Midbrain (tissue), 1 donor: ENCODE measurements at places on chromosomes 6 and 20.
A peak's percentile ranks its signal among the peaks of the same experiment; 100 is the strongest.

GRCh38 chr6:37994223-37994622 is 174.7 kb downstream of the ZFAND3 start:
- no peak for DNase-seq

DNA sequence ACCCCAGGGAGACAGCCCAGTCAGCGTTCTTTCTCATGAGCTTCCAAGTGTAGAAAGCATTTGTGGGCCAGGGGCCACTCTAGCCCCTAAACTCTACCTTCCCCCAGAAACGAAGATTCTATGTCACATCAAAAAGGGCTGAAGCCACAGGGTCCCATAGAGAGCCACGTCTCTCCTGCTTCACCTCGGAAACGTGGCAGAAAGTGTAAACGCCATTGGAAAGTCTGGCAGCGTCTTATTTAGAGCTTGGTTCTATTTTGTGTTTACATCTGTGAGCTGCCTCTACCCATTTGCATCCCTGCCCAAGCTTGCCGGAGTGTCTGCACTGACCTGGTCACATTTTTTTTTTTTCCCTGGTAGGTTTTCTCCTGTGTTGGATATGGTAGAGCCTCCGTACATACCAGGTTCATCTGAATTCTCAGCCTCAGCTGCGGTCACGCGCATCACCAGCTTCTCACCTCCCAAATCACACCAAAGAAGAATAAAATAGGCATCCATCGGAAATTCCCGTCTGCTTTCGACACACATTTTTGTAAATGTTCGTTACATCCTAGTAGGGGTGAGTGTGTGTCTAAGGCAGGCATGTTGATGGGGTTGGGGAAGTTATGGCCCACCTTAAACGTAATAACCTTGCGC is 62.6 kb downstream of the NPEPL1 start:
- DNase-seq, result no peak

DNA sequence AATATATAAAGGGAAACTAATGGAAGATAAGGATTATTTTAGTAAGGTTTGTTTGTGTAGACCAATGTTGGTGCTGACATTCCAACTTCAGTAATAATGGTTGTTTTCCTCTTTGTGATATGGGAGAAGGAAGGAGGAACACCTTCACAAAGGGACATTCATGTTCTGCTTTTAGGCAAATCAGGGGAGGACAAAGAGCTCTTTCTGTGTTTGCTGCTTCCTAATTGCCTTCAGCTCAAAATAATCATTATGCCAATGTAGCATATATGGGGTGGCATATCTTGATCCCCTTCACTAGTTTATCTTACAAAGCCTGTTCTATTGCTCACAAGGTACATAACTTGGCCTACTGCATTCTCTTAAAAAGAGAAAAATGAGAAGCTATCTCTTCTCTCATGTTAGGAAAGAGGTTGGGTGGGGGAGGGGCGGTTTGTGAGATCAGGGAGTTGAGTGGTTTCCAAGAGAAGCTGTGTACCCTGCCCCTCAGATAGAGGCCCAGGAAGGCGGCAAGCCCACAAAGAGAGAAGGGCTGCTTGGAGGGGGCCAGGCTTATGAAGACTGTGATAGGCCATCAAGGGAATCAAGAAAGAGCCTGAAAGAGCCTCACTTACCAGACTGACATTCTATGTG is 4.7 kb upstream of the ADGRG6 start:
- DNase-seq, result no peak

DNA sequence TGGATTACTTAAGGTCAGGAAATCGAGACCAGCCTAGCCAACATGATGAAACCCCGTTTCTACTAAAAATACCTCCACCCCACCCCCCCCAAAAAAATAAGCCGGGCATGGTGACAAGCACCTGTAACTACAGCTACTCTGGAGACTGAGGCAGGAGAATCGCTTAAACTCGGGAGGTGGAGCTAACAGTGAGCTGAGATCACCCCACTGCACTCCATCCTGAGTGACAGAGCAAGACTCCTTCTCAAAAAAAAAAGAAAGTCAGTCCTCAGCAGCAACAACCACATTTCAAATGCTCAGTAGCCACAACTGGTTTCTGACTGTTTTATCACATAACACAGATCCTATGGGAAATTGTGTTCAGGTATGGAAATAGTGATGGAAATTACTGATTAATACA is 135.3 kb downstream of the HFE start:
- no peak for DNase-seq

- no peak for DNase-seq
These were observed 228.0 kb upstream of the TAB2 start for GRCh38 chr6:149089510-149089909.

DNA sequence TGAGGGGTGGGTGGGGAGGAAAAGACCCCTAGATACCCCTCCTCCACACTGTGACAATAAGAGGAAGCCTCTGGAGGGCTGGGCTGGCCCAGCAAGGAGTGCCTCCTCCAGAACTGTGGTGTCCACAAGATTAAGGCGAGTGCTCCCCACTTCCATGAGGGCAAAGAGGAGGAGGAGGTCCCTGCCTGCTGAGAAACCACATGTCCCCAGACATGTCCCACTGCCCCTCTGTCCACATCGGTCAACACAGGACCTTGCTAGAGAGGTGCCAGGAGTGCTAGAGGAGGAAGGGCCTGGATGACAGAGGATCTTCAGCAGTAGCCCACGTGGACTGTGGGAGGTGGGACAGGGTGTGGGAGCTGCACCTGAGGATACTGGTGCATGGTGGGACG is 3.1 kb downstream of the RAET1G start:
- DNase-seq, result no peak

DNA sequence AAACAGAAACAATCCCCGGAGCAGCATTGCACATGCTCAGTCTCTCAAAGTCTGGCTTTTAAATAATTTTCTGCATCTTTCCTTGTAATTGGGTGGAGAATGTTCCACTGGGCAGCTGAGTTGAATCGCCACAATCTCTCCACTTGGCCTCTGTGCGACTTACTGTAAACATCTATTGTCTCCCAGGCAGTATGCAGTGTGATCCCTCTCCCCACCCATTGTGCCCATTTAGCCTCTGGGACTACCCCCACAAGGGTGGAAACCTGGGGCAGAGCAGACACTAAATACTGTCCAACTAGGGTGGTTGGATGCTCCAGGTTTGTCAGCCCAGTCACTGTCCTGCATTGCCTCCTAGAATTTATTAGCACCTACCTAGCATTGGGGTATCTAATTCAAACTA is 96.2 kb downstream of the JARID2 start:
- no peak for DNase-seq

DNA sequence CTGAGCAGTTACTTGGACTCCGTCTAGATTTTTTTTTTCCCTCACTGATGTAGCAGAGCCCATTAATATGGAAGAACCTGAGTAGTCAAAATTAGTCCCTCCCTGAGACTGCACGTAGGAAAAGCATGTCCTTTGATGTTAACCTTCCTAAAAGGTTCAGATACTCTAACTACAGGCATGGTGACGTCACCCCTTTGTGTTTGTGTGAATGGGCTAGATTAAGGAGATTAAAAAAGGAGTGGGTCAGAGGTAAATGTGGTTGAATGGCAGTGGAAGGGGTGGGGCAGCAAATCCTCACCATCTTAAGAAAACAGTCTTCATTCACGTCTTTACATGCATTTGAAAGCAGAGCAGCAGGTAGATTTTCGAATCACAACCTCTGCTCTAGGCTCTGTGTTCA is 521.1 kb downstream of the TFAP2B start:
- DNase-seq, result no peak

DNA sequence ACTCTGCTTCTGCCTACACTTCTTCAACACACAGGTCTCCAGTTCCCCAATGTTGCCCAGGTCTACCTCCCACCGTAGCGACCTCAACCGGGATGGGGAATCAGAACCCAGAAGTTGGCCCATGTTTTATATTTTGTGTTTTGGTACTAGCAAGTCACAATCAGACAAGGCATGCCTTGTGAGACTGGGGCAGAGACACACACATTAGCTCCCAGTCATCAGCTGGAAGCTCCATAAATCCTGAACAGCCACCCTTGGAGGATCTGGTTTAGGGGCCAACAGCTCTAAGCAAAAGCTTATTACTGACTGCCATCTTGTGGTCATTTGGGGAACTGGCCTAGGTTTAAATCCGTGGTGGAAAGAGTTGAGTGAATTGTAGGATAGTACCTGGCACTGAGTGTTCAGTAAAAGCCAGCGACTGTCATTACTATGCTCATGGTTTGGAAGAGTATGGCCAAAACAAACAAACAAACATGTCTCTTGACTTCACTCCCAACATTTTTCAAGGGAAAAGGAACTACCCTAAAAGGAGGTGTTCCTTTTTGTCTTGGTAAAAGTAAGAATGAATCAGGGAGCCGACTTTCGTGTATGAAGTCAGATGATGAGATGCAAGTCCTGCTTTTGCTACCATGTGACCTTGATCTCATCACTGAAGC is 40.5 kb downstream of the PIM1 start:
- peak; percentile 88 for DNase-seq

GRCh38 chr20:2822073-2822472 is 5.9 kb downstream of the TMEM239 start:
- no peak for DNase-seq

GRCh38 chr20:34365765-34366213 is 2.7 kb downstream of the ITCH start:
- DNase-seq, result no peak

GRCh38 chr20:63452341-63452740 is 20.1 kb downstream of the KCNQ2 start:
- no peak for DNase-seq

GRCh38 chr6:70079241-70079640 is 212.9 kb downstream of the COL19A1 start:
- DNase-seq, result no peak

DNA sequence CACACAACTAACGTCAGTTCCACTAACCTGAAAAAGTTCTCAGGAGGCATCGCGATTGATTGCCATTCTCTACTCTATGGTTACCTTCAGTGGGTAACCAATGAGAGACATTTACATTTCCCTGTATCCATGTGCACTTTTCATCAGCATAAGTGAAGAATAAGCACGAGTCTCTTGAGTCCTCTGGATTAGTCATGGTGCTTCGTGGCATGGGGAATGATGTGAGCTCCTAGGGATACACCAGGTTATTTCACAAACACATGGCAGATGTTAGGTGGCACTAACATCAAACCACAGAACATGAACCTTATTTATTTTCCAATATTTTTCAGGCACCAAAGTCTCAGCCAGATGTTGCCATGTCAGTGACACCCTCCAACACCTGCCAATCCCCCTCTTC is 64.0 kb downstream of the FYN start:
- no peak for DNase-seq

DNA sequence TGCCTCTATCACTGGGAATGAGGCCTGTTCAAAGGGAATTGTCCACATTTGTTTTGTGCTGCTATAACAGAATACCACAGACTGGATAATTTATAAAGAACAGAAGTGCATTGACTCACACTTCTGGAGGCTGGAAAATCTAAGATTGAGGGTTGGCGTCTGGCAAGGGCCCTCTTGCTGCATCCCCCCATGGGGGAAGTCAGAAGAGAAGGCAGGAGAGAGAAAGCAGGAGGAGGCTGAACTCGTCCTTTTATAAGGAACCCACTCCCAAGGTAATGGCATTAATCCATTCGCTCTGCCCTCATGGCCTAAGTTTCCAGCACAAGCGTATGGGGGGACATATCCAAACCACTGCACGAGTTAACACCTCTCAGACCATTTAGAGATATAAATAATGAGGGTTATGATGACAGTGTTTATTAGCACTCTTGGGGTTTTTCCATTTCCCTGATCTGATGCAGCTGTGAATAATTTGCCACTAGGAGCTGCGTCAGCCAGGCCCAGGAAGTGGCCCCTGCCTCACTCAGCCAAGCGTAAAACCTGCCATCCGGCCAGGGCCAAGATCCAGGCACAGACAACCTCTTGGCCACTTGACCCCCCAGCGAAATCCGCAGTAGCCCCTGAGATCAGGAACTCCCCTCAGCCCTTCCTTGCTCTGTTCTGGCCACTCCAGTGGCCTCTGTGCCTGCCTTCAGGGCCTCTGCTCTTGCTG is 14.2 kb upstream of the SLCO4A1 start:
- no peak for DNase-seq

DNA sequence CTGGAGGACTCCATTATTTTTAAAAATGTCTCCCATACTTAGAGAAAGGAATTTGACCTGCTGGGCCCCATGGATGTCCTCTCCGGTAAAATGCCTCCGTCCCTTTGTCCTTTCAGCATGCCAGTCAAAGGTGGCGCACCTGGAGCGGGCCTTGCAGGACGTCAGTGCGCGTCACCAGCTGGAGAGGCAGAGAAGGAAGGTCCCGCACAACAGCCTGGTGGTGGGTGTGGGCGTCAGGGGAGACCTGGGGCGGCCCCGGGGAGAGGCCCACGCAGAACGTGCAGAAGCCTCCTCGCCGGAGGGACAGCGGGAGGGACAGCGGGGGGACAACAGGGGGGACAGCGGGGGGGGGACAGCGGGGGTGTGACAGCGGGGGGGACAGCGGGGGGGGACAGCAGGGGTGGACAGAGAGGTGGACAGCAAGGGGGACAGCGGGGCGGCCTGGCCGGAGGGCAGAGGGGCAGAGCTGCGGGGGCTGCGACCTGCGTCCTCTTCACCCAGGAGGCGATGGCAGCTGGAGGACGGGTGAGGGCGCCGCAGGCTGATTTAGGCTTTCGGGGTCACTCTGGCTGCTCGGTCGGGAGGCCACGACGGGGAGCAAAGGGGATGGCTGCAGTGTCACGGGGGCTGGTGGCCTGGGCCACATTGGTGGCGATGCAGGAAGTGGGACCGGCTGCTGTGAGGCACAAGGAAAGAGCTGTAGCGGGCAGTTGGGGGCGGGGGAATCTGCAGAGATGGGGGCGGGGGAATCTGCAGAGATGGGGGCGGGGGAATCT is 859 bp upstream of the KIF25 start:
- no peak for DNase-seq

DNA sequence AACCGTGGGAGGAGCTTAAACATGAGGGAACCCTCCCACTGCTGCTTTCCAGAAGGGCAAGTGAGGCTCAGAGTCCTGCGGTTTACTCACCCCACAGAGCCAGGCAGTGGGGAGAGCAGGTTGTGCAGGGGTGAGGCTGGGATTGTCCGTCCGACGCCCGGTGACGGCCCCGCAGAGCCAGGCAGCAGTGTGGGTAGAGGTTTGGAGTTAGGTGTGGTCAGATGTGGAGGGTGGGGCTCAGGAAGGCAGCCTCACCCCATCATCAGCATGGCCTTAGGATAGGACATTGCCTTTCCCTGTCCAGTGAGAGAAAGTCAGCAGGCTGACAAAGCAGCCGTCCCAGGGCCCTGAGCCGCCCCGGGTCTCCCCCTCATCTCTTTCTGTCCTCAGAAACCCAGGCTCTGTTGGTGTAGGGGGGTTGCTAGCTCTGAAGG is 234.6 kb downstream of the DLL1 start:
- DNase-seq, result no peak
